ENCODE measurements at places on chromosomes 2 and 18. TPM values are rescaled to one million over a fixed set of nuclear protein-coding genes. Genes with fewer than 3 reads are reported as not detected.
A peak's percentile ranks its signal among the peaks of the same experiment; 100 is the strongest.

GRCh38 chr2:113910967-113911678 is 21.2 kb downstream of the ACTR3 start:
- DNase-seq: no peak

DNA sequence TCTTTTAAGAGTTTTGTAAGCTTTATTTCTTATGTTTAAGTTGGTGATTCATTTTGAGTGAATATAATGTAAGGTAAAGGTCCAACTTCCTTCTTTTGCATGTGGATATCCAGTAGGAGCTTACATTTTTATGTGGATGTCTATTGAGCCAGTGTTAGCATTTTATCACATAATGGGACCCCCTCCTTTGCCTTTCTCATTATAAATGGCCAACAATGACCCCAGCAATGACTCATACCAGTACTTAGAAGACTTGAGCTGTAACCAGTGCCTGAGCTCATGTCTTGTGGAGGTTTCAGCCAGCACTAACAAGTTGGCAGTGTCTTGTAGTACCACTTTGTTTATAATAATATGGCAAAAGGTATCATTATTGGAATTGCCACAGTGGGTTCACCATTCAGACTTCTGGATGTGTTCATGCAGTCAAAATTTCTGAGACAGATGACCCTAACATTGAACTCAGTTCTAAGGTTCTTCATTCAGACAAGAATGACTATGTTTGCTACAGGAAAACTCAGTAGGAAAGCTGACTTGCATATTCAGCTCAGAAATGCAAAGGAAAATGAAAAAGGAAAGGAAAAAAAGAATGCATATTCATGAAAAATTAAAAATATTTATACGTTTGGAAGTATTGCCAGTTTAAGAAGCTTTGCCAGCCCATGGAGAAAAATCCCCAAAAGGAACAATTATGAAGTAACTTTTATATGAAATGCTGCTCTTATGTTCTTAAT is 41.0 kb downstream of the CDKL4 start:
- no peak for DNase-seq

Gene SPAG16
- total RNA-seq: 70.3 TPM

DNA sequence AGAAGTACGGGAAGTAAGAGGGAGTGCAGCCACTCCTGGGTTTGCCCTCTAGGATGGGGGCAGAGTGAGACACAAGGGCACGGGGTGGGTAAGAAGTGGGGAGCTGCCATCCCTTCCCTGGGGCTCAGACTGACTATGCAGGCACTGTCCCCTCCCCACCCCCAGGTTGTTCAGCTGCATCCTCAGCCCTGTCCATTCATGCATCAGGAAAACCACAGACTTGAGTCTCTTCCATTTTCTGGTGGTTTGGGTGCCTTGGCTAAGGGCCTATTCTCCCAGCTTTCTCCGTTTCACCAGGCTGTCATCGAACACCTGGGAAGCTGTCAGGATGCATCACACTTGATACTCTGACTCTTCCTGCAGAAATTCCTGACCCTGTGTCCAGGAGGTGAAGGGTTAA is 111.9 kb downstream of the TFCP2L1 start:
- DNase-seq: peak; percentile 45

GRCh38 chr2:6412533-6413091 is 453.1 kb downstream of the CMPK2 start:
- DNase-seq: no peak

GRCh38 chr18:46387441-46388131 is 269.4 kb downstream of the LOXHD1 start:
- DNase-seq: no peak

GRCh38 chr18:7000484-7001096 is 117.0 kb downstream of the LAMA1 start:
- DNase-seq: no peak

DNA sequence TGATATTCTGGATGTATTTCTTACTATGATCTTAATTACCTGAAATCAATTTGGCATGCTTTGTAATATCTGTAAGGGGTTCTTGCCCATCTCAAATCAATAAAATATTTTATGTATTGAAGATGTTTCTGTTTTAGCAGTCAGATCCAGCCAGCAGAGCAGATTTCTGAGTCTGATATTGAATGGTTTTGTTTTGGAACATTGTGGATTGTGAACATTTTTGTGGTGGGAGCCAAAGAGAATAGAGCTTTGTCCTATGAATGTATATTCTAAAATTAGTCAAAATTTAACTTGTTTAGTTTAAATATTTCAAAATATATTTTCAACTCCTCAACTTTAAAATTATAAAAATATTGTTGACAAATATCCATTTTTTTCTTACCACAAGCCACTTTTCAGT is 197.0 kb downstream of the UBE2E3 start:
- no peak for DNase-seq

DNA sequence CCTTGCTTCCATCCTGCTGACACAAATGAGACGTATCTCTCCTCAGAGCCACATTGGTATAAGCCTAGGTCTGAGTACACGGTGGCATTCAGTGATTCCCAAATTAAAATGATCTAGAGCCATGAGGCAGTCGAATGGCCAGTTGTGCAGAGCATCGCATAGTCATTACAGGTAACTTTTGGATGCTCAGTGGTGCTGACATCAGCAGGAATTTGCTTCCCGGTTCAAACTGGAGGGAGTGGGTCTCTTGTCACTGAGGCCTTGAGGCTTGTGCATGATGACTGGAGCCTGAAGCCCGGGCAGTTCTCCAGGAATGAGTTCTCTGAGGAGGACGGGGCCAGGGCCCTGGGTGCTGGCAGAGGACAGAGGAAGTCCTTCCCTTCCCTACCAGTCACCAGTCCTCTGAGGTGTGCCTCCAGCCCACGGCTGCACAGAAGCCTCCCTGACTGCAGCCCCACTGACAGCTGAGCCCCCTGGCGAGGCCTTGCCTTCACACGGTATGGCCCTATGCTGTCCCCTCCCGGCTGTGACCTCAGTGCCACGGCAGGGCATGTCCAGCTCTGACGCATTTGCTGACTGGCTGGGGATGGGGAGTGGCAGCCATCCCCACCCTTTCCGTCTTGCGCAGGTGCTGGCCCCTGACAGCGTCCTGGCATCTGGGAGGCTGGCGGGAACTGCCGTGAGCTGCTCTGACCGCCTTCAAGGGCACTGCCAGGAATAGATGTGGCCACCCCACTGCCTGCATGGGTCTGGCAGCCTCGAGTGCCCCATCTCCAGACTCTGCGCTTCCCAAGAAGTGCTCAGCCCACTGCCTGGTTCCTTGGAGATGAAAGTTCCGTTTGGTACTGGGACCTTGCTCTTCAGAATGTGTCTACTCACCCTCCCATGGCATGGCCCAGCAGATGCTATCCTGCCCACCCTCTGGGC is 117.4 kb downstream of the CELF4 start:
- DNase-seq: no peak

DNA sequence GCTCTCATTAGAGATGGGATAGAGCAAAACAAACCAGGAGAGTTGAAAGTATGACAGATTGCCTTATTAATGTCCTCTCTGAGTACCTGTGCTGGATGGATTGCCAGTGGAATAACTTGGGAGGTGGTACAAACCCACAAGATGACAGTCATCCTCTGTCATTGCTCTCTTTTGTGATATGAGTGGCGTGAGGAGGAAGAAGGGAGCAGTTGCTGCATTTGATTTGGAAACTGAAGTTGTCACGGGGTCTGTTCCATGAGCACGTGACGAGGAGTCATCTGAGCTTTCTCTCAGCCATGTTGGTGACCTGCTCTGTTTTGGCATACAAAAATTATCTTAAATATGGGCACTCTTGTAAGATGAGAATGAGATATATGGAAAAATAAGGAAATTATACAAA is 204.9 kb downstream of the FAM210A start:
- no peak for DNase-seq

DNA sequence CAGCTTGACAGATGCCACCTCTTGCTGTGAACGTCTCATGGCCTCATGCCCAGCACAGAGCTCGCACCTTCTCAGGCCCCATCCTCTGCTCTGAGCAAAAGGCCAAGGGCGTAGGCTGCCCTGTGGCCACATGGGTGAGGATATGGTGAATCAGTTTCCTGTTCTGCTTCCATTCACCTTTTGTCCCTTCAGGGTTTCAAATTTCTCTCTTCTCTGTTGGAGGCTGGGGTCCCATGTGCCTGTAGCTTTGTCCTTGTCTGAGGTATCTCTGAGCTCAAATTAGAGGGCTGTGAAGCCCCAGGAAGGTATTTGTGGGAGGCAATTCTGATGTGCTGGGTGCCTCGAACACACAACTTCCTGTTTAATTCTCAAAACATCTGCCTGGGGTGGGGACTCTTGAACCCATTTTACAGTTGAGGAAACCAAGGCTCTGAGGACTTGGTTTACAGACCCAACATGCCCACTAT is 29.0 kb downstream of the ZAP70 start:
- no peak for DNase-seq

Gene CLIP4
- 94.6 TPM for total RNA-seq

Gene CCDC178
- total RNA-seq: 0.66 TPM

- DNase-seq: peak; percentile 48
Observed at GRCh38 chr2:8570637-8571036, 111.2 kb upstream of the ID2 start.

Gene TBR1
- not detected for total RNA-seq

DNA sequence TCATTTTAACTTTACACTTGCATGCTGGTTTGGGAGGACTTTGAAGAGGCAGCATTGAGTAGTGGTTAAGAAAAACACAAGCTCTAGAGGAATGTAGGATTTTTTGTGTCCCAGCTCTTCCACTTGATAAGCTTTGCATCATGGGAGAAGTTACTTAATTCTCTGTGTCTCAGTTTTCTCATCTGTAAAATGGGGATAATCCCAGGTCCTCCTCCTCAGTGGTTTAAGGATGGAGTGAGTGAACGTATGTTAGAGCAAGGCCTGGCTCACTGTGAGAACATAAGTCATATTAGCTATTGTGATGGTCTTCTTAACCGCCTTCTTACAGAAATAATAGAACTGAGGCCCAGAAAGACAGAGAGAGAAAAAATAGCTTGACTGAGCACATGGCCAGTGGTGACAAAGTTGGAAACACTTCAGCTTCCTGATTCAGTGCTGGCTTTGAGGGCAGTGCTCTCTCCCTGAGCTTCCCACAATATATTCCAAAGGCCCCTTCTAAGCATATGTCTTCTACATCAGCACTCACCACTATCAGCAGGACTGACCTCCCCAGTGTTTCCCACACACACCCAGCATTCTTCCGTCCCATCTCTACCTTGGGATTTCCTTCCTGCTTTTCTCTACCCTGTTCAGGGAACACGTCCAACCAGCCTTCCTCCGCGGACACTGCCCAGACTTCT is 214.9 kb upstream of the TNP1 start:
- no peak for DNase-seq

Gene CPO
- total RNA-seq: 0.95 TPM

Gene MAL
- 11.1 TPM for total RNA-seq

- DNase-seq: no peak
Observed at GRCh38 chr2:216482640-216483039, 16.0 kb upstream of the RPL37A start.

Gene NCKAP5
- 0.83 TPM for total RNA-seq

Gene ANKRD30B
- total RNA-seq: 0.36 TPM

Gene ELOA2
- total RNA-seq: not detected

Gene RNF25
- total RNA-seq: 22.8 TPM

DNA sequence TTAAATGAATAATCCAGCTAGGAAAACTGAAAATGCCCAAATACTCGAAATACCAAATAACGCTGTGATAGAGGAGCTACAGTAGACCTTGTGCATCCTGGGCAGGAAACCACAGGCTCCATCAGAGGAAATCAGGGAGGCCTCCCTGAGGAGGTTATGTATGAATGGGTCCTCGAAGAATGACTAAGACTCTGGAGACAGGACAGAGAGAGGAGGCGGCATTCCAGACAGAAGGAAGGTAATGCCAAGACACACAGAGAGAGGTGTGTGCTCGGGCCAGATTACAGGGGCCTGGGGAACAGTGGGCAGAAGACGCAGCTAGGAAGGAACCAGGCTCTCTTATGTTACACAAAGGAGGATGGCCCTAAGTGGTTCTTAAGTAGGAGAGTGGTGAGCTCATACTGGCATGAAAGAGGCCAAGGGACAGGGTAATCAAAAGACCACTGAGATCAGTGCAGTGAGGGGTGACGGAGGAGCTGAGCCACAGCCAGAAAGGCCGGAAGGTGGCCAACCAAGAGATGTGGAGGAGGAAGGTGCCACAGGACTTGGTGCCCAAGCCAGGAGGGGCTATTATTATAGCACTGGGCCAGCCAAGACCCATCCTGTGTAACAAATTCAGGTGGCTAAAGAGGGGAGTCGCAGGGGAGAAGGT is 9.9 kb downstream of the ST3GAL5 start:
- DNase-seq: no peak

GRCh38 chr2:241900251-241901017 is 30.9 kb downstream of the RTP5 start:
- DNase-seq: no peak

GRCh38 chr2:191935247-191935646 is 88.4 kb upstream of the CAVIN2 start:
- DNase-seq: no peak

GRCh38 chr18:69558052-69558451 is 157.4 kb downstream of the DOK6 start:
- no peak for DNase-seq

- DNase-seq: no peak
Observed at GRCh38 chr2:109222825-109223471, 93.9 kb downstream of the SH3RF3 start.

Gene ZNF804A
- 1.1 TPM for total RNA-seq

DNA sequence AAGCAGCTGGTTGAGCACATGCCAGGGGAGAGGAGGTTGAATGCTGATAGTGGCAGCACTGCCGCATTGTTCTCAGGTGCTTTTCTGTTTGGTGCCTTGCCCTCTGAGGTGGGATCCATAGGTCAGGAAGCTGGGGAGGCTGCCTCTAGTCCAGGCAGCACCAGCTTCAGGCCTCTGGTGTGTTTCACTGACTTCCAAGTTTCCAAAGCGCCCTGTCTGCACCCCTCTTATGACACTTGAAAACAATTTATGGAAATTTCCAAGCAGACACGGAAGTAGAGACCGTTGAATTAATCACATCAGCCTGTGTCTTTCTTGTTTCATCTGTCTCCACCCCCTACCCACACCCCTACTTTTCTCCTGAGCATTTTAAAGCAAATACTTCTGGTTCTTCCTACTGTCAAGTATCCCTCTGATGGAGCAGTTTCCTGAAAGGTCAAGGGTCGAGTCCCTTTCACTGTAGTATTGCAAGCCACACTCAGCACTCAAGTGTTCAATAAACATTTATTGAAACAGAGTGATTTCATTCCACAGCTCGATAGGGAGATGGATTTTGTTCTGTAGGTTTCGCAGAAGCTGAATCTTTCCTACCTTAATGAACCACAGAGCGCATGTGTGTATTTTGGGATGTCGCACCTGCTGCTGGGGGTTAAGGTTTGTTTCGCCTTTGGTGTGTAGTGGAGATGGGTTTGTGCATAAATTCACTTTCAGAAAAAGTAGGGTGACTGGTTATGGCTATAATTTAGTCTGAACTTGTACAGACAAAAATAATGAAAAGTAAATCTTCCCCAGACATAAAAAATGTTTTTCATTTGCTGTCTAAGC is 21.4 kb downstream of the DGKD start:
- no peak for DNase-seq

GRCh38 chr2:236221798-236222197 is 42.4 kb downstream of the ASB18 start:
- DNase-seq: no peak

GRCh38 chr2:25301453-25302352 is 40.0 kb downstream of the DNMT3A start:
- no peak for DNase-seq
